ENCODE measurements at places on chromosomes 13 and 19. TPM values are rescaled to one million over a fixed set of nuclear protein-coding genes. Genes with fewer than 3 reads are reported as not detected.

Gene WDR88
- not detected for total RNA-seq

Gene IGFL3
- not detected for total RNA-seq

- H3K27me3 ChIP-seq: no peaks in the 10 kb centered on the region
- DNase-seq: no peak
- H3K4me1 ChIP-seq: no peaks in the 10 kb centered on the region
- no peak overlapping the region for H3K27ac ChIP-seq
- no peak overlapping the region for H3K4me3 ChIP-seq
Observed at GRCh38 chr19:16136185-16136999, 7.1 kb upstream of the HSH2D start.

DNA sequence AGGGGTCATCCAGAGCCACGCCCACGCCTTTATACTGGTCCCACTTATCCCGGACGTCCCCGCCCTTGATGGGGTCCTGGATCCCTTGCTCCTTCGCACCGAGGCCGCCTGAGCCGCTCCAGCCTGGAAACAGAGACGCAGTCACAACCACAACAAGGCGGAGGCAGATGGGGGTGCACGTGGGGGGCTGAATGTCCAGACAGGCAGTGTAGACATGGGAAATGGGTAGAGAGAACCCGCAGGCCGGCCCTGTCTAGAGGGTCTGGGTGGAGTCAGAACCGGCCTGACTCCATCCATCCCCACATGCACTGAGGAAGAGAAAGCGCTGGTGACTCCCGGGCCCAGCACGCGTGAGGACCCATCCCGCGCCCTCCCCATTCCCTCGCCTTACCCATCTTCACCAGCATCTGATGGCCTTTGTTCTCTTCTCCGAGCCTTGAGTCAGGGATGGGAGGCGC is 23.0 kb downstream of the CHERP start:
- peaks cover 31% of the 10 kb centered on the region for H3K36me3 ChIP-seq
- no peaks in the 10 kb centered on the region for H3K27me3 ChIP-seq
- no peaks in the 10 kb centered on the region for H3K4me1 ChIP-seq
- DNase-seq: no peak

GRCh38 chr13:47190696-47191305 is 293.9 kb upstream of the HTR2A start:
- H3K27ac ChIP-seq: no peak overlapping the region
- no peaks in the 10 kb centered on the region for H3K4me1 ChIP-seq
- no peaks in the 10 kb centered on the region for H3K27me3 ChIP-seq
- H3K36me3 ChIP-seq: no peaks in the 10 kb centered on the region
- no peak overlapping the region for H3K4me3 ChIP-seq

DNA sequence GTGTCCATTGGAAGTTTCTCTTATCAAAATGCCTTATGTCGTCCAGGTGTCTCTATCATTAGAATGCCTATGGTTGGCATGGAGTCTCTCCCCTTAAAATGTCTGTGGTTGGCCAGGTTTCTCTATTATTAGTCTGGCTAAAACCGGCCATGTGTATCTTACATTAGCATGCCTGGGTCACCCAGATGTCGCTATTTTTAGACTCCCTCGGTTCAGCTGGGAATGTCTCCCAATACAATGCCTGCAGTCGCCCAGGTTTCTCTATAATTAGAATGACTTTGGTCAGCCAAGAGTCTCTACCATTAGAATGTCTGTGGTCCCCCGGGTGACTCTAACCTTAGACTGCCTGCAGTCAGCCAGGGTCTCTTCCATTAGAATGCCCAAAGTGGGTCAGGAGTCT is 1536.1 kb downstream of the UQCRFS1 start:
- no peaks in the 10 kb centered on the region for H3K4me1 ChIP-seq
- no peak overlapping the region for H3K27ac ChIP-seq
- no peak for DNase-seq
- H3K4me3 ChIP-seq: no peak overlapping the region
- no peaks in the 10 kb centered on the region for H3K36me3 ChIP-seq
- no peaks in the 10 kb centered on the region for H3K27me3 ChIP-seq

GRCh38 chr13:112969692-112970338 is 801 bp downstream of the MCF2L start:
- no peaks in the 10 kb centered on the region for H3K4me1 ChIP-seq
- DNase-seq: no peak
- H3K27ac ChIP-seq: no peak overlapping the region
- H3K4me3 ChIP-seq: peak overlapping the region; percentile 42
- H3K27me3 ChIP-seq: peaks cover 7% of the 10 kb centered on the region
- H3K36me3 ChIP-seq: no peaks in the 10 kb centered on the region

All from colonic mucosa (tissue), 4 donors.